Peyer's patch (tissue), 4 donors: ENCODE measurements at places on chromosomes 2 and 18. TPM values are rescaled to one million over a fixed set of nuclear protein-coding genes. Genes with fewer than 3 reads are reported as not detected.

The C2orf15 gene
- 3.7 TPM for total RNA-seq

The PTPN2 gene
- total RNA-seq = 29.6 TPM

The MC4R gene
- total RNA-seq = not detected

The LBX2 gene
- total RNA-seq = 2.8 TPM

The CACNB4 gene
- 0.88 TPM for total RNA-seq

The SCG2 gene
- not detected for total RNA-seq

- DNase-seq = no peak
Observed at GRCh38 chr2:88027697-88028389, 11.5 kb upstream of the RNU2-63P start.

DNA sequence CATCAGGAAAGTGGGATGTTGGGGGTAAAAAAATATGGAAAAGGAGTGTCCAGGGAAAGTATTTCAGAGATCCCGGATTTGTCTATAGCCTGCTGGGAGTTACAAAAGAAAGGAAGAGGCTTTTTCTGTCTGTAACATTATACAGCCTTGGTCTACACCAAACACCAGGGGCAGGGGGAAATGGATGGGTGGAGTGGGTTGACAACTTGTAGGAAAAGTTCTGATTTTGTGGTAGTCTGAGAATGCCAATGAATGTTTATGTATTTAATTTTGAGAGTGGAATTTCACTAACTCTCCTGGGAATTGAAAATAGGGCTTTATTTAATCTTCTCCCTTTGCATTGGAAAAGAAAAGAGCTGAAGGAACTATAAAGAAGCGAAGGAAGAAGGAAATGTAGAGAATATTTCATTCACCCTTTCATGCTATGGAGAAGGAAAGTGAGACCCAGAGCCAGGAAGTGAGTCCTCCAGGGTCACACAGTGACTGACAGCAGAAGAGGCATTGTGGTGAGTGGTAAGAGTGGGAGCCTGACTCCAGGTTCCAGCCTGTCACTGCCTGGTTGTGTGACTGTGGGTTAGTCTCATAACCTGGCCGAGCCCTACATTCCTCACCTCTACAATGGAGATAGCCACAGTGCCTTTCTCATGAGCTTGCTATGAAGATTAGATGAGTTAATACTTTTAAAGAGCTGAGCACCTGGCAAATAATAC lies 346.3 kb upstream of the TNP1 start:
- no peak for DNase-seq

DNA sequence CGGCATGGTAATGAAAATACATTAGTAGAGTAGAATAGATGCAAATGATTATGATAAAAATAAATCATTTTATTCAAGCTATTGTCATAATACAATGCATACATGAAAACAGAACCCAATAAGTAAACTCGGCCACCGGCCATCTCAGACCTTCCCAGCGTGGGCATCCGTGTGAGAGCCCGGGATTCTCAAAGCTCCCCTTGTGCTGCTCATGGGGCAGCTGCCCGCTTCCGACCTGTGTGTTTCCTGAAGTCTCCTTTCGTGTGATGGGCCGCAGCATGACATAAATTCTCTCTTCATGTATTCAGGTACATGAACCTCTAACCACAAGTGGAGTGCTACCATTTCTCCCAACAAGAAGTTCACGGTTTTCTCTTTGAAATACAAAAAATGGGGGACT lies 13.5 kb upstream of the CNDP2 start:
- DNase-seq = no peak

DNA sequence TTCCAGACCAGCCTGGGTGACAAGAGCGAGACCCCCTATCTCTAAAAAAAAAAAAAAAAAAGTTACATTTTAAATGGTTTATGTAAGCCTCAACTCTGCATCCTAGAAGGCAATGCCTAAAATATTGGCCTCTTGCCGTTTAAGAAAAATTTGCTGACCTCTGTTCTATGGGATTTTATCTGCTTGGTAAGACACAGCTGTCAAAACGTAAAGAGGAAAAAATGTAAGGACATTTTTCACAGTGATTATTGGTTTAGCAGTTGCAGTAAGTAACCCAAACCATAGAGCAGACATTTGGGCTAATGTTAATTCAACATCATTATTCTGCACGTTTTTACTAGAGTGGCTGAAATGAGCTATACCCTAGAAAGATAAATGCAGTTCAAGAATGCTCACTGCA lies 14.4 kb upstream of the E2F6 start:
- DNase-seq = no peak

GRCh38 chr2:239695106-239695727 lies 294.4 kb upstream of the HDAC4 start:
- no peak for DNase-seq

- no peak for DNase-seq
Observed at GRCh38 chr2:234206738-234207137, 156.2 kb downstream of the SPP2 start.

DNA sequence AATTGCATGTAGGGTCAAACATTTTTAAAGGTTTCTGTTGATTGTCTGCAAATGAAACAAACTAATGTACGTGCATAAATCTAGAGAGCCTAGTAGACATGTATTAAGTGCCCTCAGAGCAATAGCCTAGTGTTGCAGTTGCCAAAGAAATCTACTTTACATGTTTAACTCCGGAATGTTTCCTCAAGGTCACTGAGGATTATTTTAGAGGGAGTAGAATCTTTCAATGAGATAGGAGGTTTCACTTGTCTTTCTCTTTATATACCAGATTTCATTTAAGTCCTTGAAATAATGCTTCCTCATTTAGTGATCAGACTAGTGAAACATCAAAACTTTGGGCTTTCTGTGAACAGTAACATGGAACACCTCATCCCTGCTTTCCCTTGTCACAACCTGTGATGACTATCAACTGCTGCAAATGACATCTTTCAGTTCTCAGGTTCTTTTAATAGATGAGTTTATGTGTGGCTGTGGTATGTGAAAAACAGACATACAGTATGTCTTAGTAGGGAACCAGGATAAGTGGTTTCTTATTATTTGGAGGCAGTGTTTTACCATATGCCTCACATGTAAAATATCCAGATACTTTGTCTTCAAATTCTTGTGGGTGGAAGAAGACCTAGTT lies 5.5 kb downstream of the UBE2E3 start:
- DNase-seq = no peak

DNA sequence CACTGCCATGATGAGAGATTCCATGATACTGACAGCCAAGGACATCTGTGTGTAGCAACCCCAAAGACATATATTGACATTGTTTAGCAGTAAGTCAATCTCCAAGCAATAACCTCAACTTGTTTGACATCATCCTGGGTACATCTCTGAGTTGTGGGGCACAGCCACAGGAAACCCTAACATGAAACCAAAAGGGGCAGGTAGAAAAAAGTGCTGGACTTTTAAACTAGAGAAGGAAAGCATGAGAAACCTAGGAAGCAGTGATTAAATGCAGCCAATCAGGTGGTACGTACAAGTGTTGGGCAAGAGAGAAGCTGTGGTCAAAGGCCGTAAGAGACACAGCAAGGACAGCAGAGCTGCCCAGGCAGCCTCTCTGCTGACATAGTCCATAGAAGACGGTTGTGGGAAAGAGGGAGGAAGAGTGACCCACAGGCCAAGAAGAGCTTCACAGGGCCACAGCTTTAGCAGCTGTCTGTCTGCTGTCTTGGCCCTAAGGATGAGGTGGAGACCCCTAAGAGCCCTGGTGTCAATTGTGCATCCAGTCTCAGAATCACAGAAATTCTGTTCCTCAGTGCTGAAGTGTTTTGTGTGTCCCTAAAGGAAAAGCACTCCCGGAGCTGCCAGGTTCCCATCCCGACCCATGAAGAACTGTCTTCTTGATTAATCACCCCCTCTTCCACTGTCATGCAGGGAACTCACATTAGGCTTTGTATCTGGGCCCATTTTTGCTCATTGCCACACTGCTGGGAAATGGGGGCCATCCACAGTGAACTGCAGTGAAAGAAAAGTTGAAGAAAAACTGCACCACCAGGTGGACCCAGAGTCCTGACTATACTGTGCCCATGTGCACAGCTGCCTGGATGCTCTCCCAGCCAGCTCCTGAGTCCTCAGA lies 25.4 kb upstream of the CHN1 start:
- DNase-seq = no peak

GRCh38 chr2:33605056-33605455 lies 6.0 kb upstream of the FAM98A start:
- DNase-seq = no peak

- no peak for DNase-seq
Observed at GRCh38 chr2:5970347-5970746, 278.2 kb downstream of the SOX11 start.

GRCh38 chr18:26356045-26356785 lies 130.0 kb downstream of the TAF4B start:
- no peak for DNase-seq

DNA sequence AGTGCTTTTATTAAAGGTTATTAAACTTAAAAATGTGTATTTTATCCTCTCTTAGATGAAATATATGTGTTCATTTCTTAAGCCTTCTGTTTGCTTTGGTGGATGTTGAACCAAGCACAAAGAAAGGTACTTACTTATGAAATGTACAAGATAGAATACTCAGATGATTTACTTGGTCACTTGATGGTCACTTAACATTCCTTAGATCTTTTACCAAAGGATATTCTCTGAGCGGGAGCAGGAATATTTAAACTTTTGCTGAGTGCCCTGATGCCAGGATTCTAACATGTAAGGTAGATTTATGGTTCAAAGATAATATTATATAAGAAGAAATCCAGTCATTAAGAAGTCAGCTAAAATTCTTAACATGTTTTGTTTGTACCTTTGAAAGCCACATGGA lies 193.5 kb upstream of the ZEB2 start:
- no peak for DNase-seq

- no peak for DNase-seq
Observed at GRCh38 chr2:104502901-104503300, 351.0 kb upstream of the POU3F3 start.

GRCh38 chr2:101958061-101958460 lies 33.7 kb upstream of the IL1R2 start:
- DNase-seq = no peak

DNA sequence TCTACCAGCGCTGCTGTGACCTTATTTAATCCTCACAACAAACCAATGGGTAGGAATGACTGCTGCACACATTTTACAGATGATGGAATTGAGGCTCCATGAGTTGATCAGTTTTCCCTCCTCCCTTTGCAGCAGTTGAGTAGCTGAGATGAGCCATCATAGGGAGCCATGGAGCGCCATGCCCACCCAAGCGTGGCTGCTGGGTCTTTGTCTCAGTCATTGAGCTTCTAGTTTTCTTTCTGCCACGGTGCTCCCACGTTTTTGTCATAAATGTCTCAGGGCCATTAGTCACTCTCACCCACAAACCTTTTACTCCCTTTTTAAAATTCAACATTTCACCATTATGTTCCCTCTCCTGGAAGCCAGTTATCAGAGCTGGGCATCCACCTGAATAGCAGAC lies 45.8 kb downstream of the TMEM17 start:
- DNase-seq = no peak
